ENCODE measurements at places on chromosomes 5 and 9. TPM values are rescaled to one million over a fixed set of nuclear protein-coding genes. Genes with fewer than 3 reads are reported as not detected.
A peak's percentile ranks its signal among the peaks of the same experiment; 100 is the strongest.

- H3K4me3 ChIP-seq, result no peak overlapping the region
- no peaks in the 10 kb centered on the region for H3K4me1 ChIP-seq
- H3K27ac ChIP-seq, result peak overlapping the region; percentile 73
- no peak for DNase-seq
- H3K36me3 ChIP-seq, result no peaks in the 10 kb centered on the region
These were observed 109.1 kb downstream of the EGFLAM start for GRCh38 chr5:38367410-38367809.

DNA sequence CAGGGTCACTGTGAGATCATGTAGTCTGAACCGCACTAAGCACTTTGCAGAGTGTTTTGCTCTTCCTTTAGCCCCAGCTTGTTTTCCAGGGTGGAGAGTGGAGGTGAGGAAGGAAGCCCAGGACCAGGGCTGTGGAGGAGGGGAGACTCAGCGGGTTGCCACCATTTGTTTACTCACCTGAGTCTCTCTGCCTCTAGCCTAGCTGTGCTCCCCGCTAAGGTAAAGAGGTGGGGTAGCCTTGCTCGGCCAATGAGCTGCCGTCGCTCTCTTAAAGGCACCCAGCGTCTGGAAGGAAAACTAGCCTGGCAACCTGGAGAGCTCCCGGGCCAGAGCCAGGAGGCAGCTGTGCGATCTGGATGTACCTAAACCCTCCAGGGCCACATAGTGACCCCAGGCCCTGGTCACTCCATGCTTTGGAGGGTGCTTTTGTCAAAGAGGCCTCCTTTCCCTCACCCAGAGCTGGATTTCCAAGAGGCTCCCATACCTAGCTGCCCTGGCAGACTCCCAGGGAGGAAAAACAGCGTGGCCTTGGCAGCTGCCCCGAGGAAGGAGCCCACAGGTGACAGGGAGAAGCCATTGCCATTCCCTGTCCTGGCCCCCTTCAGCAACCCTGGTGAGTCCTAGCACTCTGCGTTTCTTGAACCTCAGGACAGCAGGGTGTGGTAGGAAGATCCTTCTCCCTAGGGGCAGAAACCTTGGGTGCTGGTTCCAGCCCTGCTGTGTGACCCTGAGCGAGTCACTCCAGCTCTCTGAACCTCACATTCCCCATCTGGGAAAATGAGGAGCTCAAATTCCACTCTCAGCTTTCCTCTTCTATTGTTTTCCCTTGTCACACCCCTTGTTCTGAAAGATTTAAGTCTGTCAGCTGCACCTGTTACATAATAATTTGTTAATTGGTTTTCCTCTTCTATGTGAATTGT lies 42.4 kb upstream of the LARP1 start:
- H3K4me1 ChIP-seq, result peaks cover 9% of the 10 kb centered on the region
- no peak overlapping the region for H3K27ac ChIP-seq
- no peaks in the 10 kb centered on the region for H3K36me3 ChIP-seq
- DNase-seq, result no peak
- H3K4me3 ChIP-seq, result no peak overlapping the region

DNA sequence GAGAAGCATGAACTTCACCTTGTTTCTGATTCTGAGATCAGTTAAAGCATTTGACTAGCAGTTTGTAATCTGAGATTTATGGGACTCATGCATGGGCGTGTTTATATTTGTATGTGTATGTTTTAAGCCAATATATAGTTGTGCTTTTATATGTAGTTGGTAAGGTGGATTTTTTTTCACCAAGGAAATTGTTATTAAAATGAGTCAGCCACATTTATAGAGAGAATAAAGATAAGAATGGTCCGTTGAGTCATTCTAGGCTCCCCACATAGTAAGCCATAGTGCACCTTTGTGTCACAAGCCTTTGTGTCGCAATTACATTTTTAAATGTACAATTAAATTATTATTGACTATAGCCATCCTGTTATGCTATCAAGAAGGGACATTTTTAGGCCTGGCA lies 89.0 kb downstream of the NLN start:
- H3K36me3 ChIP-seq, result no peaks in the 10 kb centered on the region
- peaks cover 11% of the 10 kb centered on the region for H3K4me1 ChIP-seq
- no peak overlapping the region for H3K4me3 ChIP-seq
- no peaks in the 10 kb centered on the region for H3K27me3 ChIP-seq
- DNase-seq, result no peak

DNA sequence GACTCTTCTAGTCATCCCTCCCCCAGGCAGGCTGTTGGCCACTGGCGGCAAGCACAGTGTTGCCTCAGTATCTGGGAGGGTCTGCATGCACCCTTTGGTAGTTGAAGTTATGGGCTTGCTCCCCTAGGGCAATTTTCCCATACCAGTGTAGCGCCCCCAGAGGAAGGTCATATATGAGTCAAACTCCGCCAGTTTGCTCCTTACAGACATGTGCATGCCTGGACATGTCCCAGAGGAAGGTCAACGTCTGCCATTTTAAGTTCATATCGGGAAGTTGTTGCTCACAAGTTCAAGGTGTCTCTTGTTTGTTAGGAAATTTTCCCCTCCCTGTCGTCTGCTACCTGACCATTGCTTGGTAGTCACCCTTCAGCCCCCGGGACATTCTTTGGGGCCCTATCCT lies 51.3 kb upstream of the MROH2B start:
- H3K27me3 ChIP-seq, result no peaks in the 10 kb centered on the region
- no peak for DNase-seq
- no peaks in the 10 kb centered on the region for H3K36me3 ChIP-seq
- H3K4me1 ChIP-seq, result no peaks in the 10 kb centered on the region
- H3K4me3 ChIP-seq, result no peak overlapping the region

DNA sequence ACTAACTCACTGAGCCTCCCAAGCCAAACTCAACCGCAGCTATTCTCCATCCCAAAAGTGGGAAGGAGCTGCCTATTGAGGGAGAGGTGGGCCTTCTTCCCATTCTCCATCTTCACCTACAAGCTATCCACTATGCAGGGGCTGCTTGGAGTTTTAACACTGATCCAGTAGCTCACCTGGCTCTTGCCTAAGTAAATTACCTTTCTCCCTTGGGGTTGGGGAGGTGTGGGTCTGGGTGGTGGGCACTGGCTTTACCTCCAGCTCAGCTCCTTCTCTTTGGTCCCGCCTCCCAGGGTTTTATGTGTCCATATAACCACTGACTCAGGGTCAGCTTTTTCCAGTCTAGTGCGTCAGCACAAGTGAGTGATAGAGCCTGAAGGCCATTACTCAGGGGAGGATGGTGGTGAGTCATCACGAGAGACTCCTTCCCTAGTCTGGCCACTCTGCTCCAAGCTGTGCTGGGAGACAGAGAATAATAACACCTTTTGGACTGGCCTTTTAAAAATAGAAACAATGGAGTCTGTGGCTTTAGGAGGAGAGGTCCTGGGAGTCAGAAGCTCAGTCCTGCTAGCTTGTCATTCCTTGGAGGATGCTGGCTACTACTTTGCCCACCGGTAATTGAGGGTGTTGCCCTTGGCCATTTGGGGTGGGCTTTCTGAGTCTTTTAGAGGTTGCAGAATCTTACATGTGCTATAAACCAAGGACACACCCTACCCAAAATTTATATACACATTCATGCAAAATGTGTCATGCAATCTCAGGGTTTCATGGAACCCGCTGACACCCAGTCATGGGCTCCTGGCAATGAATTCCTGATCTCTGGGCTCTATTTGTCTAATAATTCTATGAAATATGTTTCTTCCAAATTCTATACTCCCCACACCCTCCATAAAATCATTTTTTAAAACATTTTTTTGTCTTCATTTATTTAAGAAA lies 35.6 kb upstream of the ATP6V1G1 start:
- no peak for DNase-seq
- no peaks in the 10 kb centered on the region for H3K36me3 ChIP-seq
- no peaks in the 10 kb centered on the region for H3K4me1 ChIP-seq
- H3K27ac ChIP-seq, result no peak overlapping the region

DNA sequence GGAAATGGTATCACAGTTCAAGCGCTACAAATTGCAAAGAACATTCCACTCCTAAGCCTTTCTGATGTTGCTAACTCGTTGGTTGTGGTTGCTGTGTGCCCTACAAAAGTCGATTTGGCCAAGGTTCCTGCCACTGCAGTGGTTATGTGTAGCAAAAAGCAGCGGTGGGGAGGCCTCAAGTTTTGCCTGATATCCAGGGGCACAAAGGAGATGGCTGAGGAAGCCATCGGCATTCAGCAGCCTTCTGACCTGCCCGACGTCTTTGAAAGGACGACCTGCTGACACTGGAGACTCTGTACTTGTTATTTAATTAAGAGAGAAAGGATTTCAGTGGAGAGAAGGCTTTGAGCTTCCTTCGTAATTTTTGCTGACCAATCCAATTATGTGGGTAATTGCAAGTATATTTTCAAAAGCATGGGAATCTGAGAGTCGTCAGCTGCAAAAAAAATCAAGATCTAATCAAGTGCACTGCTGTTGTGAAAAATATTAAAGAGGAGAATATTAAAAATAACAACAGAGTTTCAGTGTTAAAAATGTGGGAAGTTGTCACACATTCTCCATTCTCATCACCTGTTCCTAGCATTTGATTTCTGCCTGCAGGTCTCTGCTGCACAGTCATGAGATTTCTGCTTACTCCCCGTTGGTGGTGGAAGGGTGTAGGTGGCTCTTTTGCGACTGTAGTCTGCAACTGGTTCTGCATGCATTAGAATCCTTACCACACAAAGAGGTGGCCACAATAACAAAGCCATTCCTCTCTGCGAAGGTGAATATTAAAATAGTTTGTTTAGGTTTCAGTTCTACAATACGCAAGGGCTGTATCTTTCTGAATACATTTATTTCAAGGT lies 319.2 kb downstream of the IRX2 start:
- DNase-seq, result no peak
- H3K4me1 ChIP-seq, result no peaks in the 10 kb centered on the region
- peaks cover 54% of the 10 kb centered on the region for H3K27me3 ChIP-seq
- H3K4me3 ChIP-seq, result no peak overlapping the region

DNA sequence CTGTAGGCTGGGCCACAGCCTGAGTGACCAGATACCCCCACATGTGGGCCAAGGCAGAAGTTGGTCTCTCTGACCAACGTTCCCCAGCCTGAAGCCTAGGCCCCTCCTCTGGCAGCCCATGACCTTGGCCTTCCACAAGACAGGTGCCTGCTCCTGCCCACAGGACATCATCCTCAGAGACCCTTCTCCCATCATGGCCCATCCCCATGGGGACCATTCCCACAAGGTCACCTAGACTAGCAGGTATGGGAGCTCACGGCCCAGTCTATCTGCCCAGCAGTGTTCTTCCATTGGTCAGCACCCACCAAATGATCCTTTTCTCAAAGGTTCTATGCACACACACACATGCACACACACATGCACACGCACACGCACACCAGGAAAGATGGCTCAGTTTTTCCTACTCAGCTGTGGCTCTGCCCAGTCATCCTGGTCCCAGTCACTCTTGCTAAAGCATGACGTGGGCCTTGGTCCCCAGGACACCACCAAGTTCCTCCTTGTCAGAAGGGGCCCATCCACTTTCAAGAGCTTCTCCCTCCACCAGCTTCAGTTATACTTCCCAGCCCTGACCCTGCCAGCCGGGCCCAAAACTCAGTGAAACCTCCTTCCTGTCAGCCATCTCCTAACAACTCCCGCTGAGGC lies 65.4 kb downstream of the PAX5 start:
- H3K4me1 ChIP-seq, result no peaks in the 10 kb centered on the region
- H3K27ac ChIP-seq, result no peak overlapping the region
- H3K36me3 ChIP-seq, result no peaks in the 10 kb centered on the region
- peaks cover 15% of the 10 kb centered on the region for H3K27me3 ChIP-seq

GRCh38 chr9:131744171-131744719 lies 4.4 kb upstream of the RAPGEF1 start:
- H3K27me3 ChIP-seq, result no peaks in the 10 kb centered on the region
- H3K4me1 ChIP-seq, result peaks cover 23% of the 10 kb centered on the region
- DNase-seq, result no peak

DNA sequence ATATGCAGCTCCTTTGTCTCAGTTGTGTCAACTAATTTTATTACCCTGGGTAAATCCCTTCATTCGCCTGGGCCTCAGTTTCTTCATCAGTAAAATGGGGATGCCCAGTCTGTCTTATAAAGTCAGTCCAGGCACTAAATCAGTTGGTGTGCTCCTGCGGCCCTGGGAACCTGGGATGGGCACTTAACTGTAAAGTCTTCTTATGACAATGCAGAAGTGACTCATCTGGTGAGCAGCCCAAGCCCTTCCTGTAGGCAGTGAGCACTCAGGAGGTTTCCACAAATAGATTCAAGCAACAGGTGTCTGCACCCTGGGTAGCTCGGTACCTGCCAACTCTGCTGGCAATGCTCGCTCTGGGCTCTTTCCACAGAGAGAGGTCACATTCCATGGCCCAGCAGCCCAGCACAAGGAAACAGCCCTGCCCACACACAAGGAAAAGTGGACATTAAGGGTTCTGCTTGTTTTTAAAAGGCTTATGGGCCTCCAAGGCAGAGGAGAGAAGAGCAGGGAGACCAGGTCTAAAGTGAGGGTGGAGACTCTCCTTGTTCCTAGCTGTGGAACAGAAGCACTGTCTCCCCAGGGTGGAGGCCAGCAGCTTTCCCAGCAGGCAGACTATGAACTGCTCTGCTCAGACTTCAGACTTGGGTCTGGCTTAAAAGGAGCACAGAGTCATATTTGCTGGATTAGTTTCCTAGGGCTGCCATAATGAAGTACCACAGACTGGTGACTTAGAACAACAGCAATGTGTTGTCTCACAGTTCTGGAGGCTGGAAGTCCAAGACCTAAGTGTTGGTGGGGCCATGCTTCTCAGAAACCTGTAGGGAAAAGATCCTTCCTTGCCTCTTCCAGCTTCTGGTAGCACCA lies 89.7 kb upstream of the ADRA1B start:
- H3K27ac ChIP-seq, result no peak overlapping the region
- DNase-seq, result no peak
- H3K27me3 ChIP-seq, result peaks cover 7% of the 10 kb centered on the region
- H3K4me1 ChIP-seq, result peaks cover 17% of the 10 kb centered on the region
- H3K4me3 ChIP-seq, result no peak overlapping the region

GRCh38 chr5:1091632-1092031 lies 20.2 kb downstream of the SLC12A7 start:
- H3K4me3 ChIP-seq, result no peak overlapping the region
- H3K27me3 ChIP-seq, result no peaks in the 10 kb centered on the region
- H3K4me1 ChIP-seq, result peaks cover 70% of the 10 kb centered on the region

DNA sequence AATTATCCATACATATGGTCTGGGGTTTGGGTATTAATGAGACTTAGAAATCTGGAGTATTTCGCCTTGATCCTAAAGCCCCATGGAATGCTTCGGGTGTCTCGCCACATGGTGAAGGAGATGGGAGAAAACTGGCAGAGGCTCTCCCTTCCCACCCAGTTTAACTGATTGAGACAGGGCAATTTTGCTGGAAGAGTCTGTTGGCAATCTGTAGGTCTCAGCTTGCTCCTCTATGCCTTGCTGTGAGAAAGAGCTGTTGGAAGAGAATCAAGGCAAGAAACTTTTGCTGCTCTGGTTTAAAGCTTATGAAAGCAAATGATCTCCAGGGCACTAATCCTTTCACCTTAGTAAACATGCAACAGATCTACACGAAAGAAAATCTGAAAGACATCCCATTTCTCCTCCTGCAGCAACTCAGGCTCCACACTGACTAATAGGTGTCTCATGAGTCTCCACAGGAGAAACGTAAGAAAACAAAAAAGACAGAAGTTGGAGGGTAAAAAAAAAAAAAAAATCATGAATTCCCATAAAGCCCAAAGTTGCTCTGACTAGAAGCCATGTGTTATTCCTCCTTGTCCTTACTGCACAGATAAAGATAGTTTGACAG lies 369.9 kb downstream of the EFNA5 start:
- no peak overlapping the region for H3K4me3 ChIP-seq
- H3K27ac ChIP-seq, result no peak overlapping the region
- DNase-seq, result no peak

IL13 gene
- total RNA-seq, result not detected

CCIN gene
- total RNA-seq, result not detected

PDCD1LG2 gene
- 2.0 TPM for total RNA-seq

FBP1 gene
- 0.74 TPM for total RNA-seq

PALM2AKAP2 gene
- 90.2 TPM for total RNA-seq

XPA gene
- total RNA-seq, result 5.8 TPM

GABRA1 gene
- not detected for total RNA-seq

WDR38 gene
- total RNA-seq, result not detected
